ENCODE measurements at places on chromosomes 2 and 18. TPM values are rescaled to one million over a fixed set of nuclear protein-coding genes. Genes with fewer than 3 reads are reported as not detected.

The ITGB6 gene
- total RNA-seq = not detected

DNA sequence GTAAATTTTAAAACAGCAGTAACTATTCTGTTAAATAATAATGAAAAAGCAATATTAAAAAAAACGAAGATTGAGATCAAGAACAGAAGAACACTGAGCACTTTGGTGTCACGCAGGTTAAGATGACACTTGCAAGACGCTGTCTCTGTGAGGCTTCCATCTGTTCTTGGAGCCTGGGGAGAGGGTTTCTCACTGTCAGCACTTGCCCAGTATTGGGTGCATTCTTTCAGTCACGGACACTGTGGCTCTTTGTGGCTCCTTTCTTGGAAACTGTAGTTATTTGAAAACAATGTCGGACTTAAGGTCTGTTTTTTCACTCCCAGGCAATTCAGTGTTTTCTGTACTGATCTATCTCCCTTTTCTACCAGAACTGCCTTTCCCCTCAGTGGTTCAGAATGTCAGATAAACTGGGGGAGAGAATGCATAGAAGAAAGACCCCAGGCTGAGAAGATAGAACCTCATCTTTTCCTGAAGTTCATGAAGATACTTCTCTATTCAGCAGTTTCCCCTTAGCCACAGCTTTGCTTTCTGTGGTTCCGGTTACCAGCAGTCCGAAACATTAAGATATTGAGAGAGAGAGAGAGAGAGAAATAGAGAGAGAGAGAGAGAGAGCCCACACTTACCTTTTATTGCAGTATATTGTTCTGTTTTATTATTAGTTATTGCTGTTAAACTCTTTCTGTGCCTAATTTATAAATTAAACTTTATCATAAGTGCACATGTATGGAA, 283.3 kb downstream of the DCDC2C start:
- no peak for DNase-seq

- DNase-seq = no peak
These were observed 69.7 kb upstream of the NARS1 start for GRCh38 chr18:57691363-57691762.

DNA sequence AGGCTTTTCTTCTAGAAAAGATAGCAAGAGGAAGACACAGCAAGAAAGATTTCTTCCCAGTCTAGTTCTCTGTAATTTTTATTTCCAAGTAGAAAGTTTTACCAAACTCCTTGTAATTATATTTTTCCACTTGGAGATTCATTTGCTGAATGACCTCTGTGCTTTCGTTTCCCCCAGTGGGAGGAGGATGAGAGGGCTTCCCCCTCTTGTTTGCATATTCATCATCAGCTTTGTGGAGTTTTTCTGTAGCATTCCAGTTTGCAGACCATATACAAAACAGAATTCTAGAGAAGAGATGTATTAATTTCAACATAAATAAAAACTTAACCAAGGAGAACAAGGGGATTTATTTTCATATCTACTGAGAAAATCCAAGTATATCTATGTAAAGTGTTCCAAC, 51.3 kb downstream of the RMDN2 start:
- no peak for DNase-seq

DNA sequence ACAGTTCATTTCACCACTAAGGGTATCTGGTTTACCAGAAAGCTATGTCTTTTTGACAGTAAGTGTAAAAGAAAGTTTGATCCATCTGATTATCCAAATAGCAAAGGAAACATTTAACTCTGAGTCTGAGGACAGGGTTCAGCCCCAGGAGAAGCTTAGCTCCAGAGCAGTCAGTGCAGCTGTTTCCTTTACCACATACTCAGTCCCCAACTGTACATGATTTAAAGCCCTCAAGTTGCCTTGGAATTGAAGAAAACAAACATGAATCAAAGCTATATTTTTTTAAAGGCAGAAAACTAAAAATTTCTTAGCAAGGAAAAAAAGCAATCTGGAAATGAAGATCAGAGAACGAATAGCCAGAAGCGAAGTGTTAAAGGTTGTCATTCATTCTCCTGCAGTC, 746.0 kb downstream of the METTL4 start:
- DNase-seq = no peak

The COLEC12 gene
- total RNA-seq = 0.06 TPM

DNA sequence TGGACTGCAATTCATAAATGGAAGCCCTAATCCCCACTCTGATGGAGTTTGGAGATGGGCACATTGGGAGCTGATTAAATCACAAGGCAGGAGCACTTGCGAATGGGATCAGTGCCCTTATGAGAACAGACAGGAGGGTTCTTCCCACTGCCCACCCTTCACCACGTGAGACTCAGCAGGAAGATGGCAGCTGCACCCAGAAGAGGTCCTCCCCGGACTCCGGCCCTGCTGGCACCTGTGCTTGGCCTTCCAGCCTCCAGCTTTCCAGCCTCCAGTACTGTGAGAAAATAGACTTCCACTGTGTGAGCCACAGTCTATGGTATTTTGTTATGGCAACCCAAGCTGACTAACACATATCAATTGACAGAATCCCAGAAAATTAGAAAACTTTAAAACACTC, 267.6 kb upstream of the SALL3 start:
- no peak for DNase-seq

The NGEF gene
- not detected for total RNA-seq

GRCh38 chr2:202007015-202007982, 26.4 kb upstream of the FZD7 start:
- no peak for DNase-seq

DNA sequence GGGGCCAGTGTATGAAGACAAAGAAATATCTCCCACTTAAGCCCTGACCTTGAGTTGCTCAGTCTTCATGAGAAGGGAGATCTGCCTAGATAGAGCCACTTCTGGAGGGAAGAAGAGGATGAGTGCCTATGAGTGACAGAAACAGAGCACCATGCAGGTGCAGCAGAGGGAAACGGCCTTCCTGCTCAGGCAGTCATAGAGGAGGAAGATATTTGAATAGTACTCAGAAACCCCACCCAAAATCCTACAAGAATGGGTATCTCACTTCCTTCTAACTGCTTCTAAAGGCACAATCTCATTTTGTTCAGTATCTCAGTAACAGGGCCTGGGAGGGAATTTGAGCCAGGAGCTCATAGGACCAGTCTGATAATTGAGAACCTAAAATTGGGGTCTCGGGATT, 339.3 kb downstream of the ALK start:
- DNase-seq = no peak

DNA sequence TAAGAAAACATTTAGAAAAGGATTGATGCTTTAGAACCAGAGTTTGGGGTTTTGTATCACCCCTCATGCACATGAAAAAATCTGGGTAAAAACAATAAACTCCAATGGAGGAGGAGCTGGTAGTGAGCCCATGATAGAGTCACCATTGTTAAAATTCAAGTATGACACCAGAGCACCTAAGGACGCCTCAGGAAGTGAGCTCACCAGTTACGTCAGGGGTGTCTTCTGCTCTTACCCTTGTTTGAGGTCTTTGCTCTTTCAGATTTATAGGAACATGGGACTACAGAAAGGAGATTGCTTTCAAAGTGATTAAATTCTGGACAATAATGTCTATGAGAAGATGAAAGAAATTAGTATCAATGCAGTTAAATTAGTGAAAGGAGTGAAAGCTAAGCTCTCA, 106.5 kb downstream of the LRRTM1 start:
- no peak for DNase-seq

- no peak for DNase-seq
These were observed 17.8 kb upstream of the GPR75 start for GRCh38 chr2:53877556-53877955.

- DNase-seq = no peak
These were observed 51.2 kb downstream of the SLC4A1AP start for GRCh38 chr2:27714851-27715291.

The FHOD3 gene
- not detected for total RNA-seq

GRCh38 chr2:204585930-204586329, 40.7 kb downstream of the PARD3B start:
- DNase-seq = no peak

- no peak for DNase-seq
These were observed 68.2 kb upstream of the NOSTRIN start for GRCh38 chr2:168734199-168734760.

- no peak for DNase-seq
These were observed 36.3 kb downstream of the YWHAQ start for GRCh38 chr2:9594366-9595054.

The RAB1A gene
- total RNA-seq = 55.5 TPM

DNA sequence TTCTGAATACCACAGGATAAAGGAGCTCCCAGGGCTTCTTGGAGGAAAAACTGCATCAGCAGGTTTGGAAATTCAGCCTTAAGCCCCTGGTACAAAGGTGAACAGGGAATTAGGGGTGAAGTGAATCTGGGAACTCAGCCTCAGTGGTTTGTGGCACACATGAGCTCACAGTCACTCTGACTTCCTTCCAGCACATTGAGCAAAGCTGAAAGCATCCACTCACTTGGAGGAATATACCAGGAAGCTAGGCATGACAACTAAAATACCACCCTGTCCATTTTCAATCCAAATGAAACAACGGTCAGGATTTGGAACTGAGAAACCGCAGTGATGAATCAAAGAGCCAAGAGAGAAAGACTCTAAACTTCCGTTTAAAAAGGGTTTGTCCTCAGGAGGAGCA, 216.1 kb downstream of the ICOS start:
- DNase-seq = no peak

- DNase-seq = no peak
These were observed 145.6 kb downstream of the TGIF1 start for GRCh38 chr18:3595369-3596273.

DNA sequence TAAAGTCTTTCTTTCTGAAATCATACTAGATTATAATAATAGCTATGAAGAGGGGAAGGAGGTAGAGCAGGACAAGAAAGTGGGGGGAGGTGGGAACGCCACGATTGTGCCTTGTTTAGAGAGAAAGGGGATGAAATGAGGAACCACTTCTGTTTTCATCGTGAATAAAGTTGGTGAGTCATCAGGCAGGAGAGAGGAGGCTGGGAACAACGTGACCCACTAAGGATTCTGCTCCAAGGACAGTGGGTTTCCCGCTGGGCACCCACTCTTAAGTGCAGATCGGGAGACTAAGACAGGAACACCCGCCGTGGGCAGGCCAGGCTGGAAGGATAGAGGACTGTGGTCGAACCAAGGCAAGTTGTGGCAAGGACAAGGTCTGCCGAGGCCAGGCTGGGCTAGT, 158.2 kb downstream of the L3MBTL4 start:
- DNase-seq = no peak

- no peak for DNase-seq
These were observed 156.2 kb downstream of the WDSUB1 start for GRCh38 chr2:159130302-159130701.

DNA sequence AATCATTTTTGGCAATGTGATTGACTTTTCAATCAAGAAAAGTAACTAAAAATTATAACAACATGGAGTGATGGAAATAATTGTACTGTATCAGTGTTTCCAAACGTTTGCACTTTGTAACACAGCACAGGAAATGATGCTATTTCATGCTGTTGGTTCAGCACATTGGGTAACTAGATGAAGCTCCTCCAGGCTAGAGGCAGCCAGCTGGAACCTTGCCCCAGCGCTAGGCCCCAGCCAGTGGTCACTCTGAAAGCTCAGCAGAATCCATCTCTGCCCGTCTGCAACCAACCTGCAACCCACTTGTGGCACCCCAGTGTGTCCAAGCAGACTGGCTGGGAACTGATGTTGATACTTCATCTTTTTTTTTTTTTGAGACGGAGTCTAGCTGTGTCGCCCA, 15.3 kb downstream of the UNC50 start:
- DNase-seq = no peak

DNA sequence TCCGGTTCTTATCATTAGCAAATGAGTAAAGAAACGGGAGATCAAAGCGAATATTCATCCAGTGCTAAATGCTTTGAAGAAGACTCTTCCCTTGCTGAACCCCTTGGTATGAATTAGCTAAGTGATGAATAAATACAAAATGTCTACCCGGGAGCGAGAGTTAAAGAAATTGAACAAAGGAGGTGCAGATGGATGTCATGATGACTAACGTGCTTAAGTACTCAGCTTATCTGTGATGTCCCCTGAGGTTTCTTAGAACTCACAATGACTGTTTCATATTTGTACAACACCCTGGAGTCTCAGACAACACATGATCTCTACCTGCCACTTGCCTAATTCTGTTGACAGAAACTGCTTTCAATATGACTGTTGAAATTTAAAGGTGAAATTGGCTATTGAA, 148.5 kb downstream of the TMEM200C start:
- DNase-seq = no peak

GRCh38 chr2:223648755-223649154, 46.6 kb upstream of the SCG2 start:
- no peak for DNase-seq

DNA sequence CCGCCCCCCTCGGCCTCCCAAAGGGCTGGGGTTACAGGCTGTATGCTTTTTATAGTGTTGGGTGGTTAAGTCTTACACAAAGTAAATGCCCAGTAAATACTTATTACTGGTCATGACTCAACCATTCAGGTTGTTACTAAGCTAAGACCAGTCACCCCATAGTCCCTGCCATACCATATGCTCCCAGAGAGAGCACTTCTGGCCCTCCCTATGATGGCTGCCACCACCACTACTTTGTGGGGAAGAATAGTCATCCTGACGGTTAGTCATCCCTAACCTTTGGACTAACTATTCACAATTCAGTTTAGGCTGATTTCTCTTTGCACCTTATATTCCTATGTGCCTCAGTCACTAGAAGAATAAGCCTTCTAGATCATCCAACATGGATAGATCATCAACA, 42.0 kb upstream of the MSH2 start:
- DNase-seq = no peak

GRCh38 chr2:56170504-56170903, 13.3 kb upstream of the CCDC85A start:
- DNase-seq = no peak

GRCh38 chr2:69177063-69177771, 164.2 kb downstream of the ANTXR1 start:
- DNase-seq = no peak

The ABCB11 gene
- 0.28 TPM for total RNA-seq

GRCh38 chr2:128457006-128457604, 138.4 kb upstream of the HS6ST1 start:
- peak; percentile 5 for DNase-seq

DNA sequence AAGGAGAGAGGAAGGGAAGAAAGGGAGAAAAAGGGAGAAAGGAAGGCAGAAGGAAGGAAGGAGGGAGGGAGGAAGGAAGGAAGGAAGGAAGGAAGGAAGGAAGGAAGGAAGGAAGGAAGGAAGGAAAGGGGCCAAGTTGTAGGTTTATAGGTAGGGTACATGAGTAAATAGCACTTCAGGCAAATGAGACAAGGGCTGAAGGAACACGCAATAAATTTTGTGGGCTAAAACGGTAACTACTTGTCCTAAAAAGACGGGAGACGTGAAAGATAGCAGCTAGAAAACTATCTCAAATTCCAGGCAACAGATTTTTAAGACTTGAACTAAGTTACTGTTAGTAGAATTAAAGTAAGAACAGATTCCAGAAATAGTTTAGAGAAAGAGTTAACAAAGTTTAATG, 129.3 kb upstream of the XIRP2 start:
- DNase-seq = no peak

The GYPC gene
- 137 TPM for total RNA-seq

- DNase-seq = no peak
These were observed 4.5 kb upstream of the RBMS1 start for GRCh38 chr2:160498137-160498536.

- DNase-seq = no peak
These were observed 140.5 kb downstream of the LRP2 start for GRCh38 chr2:169221745-169222369.

Data from activated naive CD8-positive, alpha-beta T cell treated with anti-CD3 and anti-CD28 coated beads, Interleukin-2, amount 10 ng/mL, durations not matched to agents 7 days and 5 days (primary cell).